Stimulated activated CD4-positive, alpha-beta T cell treated with anti-CD3 and anti-CD28 coated beads, Interleukin-1b, Interleukin-23, amount 100 ng/mL, for 1 hour (primary cell): ENCODE measurements at places on chromosomes 2 and 18.

GRCh38 chr2:39696101-39696553 lies 30.4 kb downstream of the TMEM178A start:
- no peak for DNase-seq

- no peak for DNase-seq
Measured at GRCh38 chr2:237708961-237709360, 81.6 kb downstream of the LRRFIP1 start.

GRCh38 chr18:59563176-59563785 lies 133.9 kb downstream of the CCBE1 start:
- DNase-seq = no peak

GRCh38 chr2:47250586-47251403 lies 95.7 kb upstream of the STPG4 start:
- DNase-seq = no peak

DNA sequence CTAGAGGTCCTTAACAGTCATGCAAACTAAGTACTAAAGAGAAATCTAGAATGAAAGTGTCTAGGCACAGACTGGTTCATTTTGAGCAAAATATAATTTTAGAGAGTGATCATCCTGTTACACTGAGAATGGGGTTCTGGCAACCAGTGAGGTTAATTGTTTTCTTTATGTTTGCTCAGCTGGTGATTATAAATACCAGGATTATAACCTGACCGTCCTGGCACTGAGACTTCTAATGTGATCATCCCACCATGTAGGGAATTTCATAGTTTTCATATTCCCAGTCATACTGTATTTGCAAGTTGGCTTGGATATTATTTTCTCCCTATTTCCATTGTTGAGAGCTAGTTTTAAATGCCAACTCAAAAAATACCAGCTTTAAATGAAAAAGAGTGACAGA lies 852.5 kb upstream of the LRATD1 start:
- DNase-seq = no peak

- no peak for DNase-seq
Measured at GRCh38 chr2:240161087-240161750, 20.8 kb upstream of the OTOS start.

DNA sequence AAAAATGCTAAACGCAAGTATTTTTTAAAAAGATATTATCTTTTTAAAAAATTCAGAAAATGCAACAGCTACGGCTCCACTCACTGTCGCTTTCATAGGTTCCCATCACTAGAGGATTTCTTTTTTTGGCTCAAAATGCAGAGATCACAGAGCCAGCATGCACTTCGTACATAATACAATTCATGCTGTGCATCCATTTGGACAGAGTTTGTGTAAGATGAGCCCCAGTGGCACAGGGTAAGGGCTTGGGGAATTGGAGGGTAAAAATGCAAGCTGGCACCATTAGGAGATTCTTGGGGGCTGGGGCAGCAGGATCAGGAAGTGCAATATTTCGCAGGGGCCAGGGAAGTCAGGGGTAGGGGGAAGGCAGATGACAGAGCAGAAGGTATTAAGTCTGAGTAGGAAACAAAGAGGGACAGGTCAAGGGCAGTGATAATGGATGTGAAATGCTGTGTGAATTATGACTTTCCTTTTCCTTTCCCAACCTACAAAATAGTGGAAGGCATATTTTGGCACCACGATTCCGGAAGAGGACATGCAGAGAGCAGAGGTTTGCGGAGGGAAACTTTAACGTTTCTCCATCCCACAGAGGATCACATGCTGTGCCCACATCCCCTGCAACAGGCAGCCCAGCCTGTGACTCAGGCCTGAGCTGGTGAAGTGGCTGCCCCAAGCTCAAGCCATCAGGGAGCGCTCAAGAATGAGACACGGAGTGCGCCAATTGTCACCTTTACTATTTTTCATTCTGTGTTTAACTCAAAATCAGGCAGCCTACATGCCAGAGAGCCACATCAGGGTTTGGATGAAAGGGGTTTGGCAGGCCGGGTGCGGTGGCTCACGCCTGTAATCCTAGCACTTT lies 4.7 kb downstream of the CAPG start:
- DNase-seq = no peak

GRCh38 chr18:69574401-69574800 lies 173.7 kb downstream of the DOK6 start:
- no peak for DNase-seq

- no peak for DNase-seq
Measured at GRCh38 chr2:232518844-232519243, 1.3 kb upstream of the PRSS56 start.
